Activated CD8-positive, alpha-beta T cell treated with anti-CD3 and anti-CD28 coated beads for 36 hours (primary cell): ENCODE measurements at places on chromosomes 13 and 19. TPM values are rescaled to one million over a fixed set of nuclear protein-coding genes. Genes with fewer than 3 reads are reported as not detected.

The ARL11 gene
- total RNA-seq: 0.29 TPM

The GRIK5 gene
- total RNA-seq: 0.63 TPM

The TRPC4 gene
- total RNA-seq: not detected

The NKPD1 gene
- 0.07 TPM for total RNA-seq

The SOX21 gene
- total RNA-seq: not detected

The PSMC4 gene
- 105 TPM for total RNA-seq

GRCh38 chr13:111011899-111012298, 97.0 kb upstream of the ANKRD10 start:
- no peaks in the 10 kb centered on the region for H3K4me1 ChIP-seq
- peak; percentile 21 for DNase-seq
- H3K36me3 ChIP-seq: no peaks in the 10 kb centered on the region
- peaks cover 15% of the 10 kb centered on the region for H3K27me3 ChIP-seq
- no peak overlapping the region for H3K4me3 ChIP-seq

GRCh38 chr19:55080968-55081769, 5.5 kb downstream of the EPS8L1 start:
- DNase-seq: peak; percentile 94
- H3K27me3 ChIP-seq: peaks cover 58% of the 10 kb centered on the region
- H3K36me3 ChIP-seq: no peaks in the 10 kb centered on the region
- peak overlapping the region; percentile 62 for H3K4me3 ChIP-seq
- no peak overlapping the region for H3K27ac ChIP-seq

DNA sequence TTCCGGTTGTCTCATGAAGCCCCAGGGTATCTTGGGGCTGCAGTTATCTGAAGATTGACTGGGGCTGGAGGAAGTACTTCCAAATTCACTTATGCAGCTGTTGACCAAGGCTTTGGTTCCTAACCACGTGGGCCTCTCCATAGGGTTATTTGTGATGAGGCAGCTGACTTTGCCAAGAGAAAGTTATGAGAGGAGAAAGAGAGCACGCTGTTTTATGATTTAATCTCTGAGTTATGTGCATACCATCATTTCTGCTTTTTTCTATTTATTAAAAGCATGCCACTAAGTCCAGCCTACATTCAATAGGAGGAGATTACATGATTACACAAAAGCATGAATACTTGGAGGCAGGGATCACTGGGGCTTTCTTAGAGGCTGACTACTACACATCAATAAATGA, 215.5 kb downstream of the NHLRC3 start:
- no peak for DNase-seq
- H3K4me1 ChIP-seq: peaks cover 1% of the 10 kb centered on the region
- H3K4me3 ChIP-seq: no peak overlapping the region

DNA sequence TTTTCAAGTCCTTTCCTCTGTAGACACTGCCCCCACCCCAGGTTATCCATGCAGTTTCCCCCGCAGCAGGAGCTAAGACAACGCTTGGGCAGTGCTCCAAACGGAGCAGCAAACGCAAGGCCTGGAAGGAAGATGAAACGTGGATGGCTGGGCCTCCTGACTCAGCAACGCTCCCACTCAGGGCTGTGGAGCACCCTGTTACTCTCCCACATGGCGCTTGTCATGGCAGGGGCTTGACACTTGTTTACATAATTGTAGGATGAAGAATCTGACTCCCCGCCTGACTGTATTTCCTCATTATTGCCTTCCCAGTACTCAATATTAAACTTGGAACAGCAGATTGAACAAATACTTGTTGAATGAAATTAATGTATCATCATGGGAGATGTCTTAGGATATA, 799 bp upstream of the C1QTNF9B start:
- peaks cover 15% of the 10 kb centered on the region for H3K27me3 ChIP-seq
- no peak overlapping the region for H3K27ac ChIP-seq
- no peaks in the 10 kb centered on the region for H3K36me3 ChIP-seq
- DNase-seq: no peak
- H3K4me1 ChIP-seq: no peaks in the 10 kb centered on the region

DNA sequence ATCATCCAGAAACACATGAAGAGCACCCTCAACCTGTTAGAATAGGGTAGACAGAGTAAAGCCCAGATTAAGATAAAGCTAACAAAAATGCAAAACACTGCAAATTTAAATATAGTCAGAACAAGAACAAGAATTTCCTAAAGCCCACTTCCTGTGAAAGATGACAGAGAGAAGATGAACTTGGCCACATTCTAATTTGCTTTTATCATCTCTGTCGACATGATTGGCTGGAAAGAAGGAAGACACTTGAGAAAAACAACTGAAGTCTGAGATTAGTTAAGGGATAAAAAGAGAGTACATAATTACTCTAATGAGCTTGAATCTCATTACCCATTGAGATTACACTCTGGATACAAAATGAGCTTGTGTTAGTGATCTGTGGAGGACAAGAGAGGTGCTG, 537.6 kb downstream of the KLF5 start:
- H3K27ac ChIP-seq: peak overlapping the region; percentile 51
- DNase-seq: no peak
- peaks cover 7% of the 10 kb centered on the region for H3K4me1 ChIP-seq
- no peaks in the 10 kb centered on the region for H3K27me3 ChIP-seq
- H3K4me3 ChIP-seq: no peak overlapping the region
- no peaks in the 10 kb centered on the region for H3K36me3 ChIP-seq

GRCh38 chr13:25827831-25828465, 223.9 kb downstream of the SHISA2 start:
- H3K27ac ChIP-seq: no peak overlapping the region
- peaks cover 2% of the 10 kb centered on the region for H3K36me3 ChIP-seq
- H3K4me3 ChIP-seq: no peak overlapping the region
- H3K27me3 ChIP-seq: no peaks in the 10 kb centered on the region
- no peak for DNase-seq
- no peaks in the 10 kb centered on the region for H3K4me1 ChIP-seq

DNA sequence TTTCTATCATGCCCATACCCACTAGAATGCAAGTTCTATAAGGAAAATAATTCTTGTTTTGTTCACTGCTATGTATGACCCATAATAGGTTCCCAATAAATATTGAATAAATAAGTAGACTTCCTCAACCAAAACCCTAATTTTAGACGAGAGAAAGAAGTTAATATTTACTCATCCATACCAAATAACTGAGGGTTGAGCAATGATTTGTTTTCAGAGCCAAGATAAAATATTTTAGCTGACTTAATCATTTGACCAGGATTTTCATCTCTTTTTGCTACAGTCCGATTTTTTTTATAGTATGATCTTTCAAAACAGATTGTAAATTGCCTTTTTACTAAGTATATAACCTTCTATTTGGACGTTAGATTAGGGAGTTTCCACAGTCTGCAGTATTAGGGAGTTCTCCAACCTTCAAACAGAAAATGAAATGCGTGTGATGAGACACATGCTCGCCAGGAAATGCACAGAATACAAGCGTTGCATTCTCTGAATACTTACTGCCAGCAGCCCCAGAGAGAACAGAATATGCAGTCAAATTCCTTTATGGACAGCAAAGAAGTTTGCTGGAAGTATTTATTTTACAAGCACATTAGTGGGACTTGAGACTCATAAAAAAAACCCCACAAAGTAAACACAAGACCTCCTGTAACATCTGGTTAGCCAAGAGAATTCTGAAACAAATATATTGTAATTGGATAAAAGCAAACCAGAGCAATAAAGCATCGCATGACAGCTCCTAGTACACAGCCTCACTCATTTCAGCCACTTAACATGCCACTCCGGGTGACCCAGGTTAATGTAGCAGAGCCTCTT, 230.0 kb downstream of the MYO16 start:
- no peaks in the 10 kb centered on the region for H3K36me3 ChIP-seq
- H3K27me3 ChIP-seq: peaks cover 6% of the 10 kb centered on the region
- DNase-seq: no peak
- H3K27ac ChIP-seq: no peak overlapping the region

DNA sequence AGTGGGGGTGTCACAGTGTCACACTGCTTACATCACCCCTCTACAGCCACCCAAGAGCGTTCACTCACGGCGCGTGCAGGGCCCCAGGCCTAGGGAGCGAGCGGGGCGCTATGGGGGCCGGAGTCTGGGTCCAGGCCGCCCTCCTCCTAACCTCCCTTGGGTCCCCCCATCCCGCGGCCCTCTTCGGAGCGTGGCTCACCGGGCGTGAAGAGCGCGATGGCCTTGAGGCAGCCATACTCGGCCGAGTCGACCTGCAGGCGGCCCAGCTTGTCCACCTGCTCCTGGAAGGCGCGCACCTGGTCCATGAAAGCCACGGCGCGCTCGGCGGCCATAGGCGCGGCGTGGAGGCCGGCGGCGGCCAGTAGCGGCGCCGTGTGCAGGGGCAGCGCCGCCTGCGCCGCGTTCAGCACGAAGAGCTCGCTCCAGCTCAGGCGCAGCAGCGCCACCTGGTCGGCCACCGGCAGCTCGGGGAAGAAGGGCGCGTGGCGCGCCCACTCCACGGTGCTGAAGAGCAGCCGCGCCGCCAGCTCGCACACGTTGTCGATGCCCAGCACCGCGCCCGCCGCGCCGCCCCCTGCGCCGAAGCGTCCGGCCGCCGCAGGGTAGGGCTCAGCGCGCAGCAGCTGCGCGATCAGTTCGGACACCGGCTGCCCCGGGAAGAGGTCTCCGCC, 9.4 kb downstream of the OCEL1 start:
- peak overlapping the region; percentile 81 for H3K4me3 ChIP-seq
- no peaks in the 10 kb centered on the region for H3K27me3 ChIP-seq
- DNase-seq: peak; percentile 80
- peaks cover 10% of the 10 kb centered on the region for H3K36me3 ChIP-seq

DNA sequence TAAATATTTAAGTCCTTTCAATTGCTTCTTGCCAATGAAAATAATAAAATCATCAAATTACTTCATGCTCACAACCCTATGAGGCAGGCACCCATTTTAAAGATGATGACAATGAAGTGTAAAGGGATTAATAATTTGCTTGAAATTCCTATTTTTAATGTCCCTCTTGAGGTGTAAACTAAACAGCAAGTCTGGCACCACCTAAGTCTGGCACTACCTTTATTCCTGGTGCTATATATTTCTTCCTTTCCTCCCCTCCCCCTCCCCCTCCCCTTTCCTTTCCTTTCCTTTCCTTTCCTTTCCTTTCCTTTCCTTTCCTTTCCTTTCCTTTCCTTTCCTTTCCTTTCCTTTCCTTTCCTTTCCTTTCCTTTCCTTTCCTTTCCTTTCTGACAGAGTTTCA, 42.2 kb downstream of the FLT1 start:
- DNase-seq: no peak
- peaks cover 8% of the 10 kb centered on the region for H3K36me3 ChIP-seq
- no peaks in the 10 kb centered on the region for H3K4me1 ChIP-seq
- H3K27ac ChIP-seq: no peak overlapping the region
- H3K27me3 ChIP-seq: no peaks in the 10 kb centered on the region

DNA sequence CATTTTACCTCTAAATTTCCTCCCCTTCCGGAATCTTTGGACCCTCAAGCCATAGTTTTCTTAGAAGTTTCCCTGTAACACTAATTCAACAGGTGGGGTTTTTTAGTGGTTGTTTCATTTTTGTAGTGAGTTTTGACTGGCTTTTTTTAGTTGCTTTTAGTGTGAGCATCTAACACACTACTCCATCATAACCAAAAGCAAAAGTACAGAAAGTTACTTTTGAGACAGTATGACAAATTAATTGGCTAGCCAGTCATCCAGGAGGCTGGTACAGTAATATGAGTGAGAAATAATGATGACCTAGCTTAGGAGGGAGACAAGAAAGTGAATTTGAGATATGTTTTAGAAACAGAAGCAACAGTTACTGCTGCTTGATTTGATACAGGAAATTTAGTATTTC, 71.5 kb downstream of the DNAJC15 start:
- H3K27ac ChIP-seq: peak overlapping the region; percentile 43
- H3K4me3 ChIP-seq: no peak overlapping the region
- H3K27me3 ChIP-seq: no peaks in the 10 kb centered on the region

DNA sequence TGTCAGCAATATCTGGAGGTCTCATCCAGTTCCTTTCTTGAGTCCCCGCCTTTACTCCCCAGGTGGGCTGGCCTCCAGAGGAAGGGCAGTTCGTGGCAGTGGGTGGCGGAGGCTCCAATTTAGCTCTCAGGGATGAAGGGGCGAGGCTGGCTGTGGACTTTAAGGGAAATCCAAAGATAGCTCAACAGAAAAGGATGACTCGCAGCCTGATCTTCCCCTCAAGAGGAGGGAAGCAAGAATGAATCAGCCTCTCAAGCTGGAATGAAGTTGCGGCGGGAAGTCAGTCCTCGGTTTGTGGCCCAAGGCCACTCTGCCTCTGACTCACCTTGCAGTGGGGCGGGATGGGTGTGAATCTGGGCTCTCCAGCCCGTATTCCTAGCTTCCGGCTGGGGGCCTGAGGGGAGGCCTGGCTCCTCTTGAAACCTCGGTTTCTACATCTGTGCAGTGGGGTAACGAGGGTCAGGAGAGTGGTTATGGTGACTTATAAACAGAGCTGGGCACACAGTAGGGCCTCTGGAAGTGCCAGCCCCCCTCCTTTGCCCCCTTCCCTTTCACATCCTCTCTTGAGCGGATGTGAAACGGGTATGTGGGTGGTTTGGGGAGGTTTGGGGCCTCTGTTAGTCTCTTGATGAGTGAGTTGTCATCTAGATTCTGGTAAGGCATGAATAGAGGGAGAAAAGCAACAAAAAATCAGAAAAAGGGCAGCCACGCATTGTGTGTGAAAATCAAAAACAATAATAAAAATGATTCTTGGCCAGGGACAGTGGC, 10.5 kb upstream of the SMG9 start:
- H3K27me3 ChIP-seq: no peaks in the 10 kb centered on the region
- H3K4me1 ChIP-seq: peaks cover 66% of the 10 kb centered on the region
- H3K27ac ChIP-seq: peak overlapping the region; percentile 95
- peaks cover 54% of the 10 kb centered on the region for H3K36me3 ChIP-seq
- DNase-seq: peak; percentile 95

GRCh38 chr19:1171755-1172352, 2.2 kb downstream of the SBNO2 start:
- no peak for DNase-seq
- no peaks in the 10 kb centered on the region for H3K27me3 ChIP-seq
- H3K4me1 ChIP-seq: peaks cover 39% of the 10 kb centered on the region
- peak overlapping the region; percentile 87 for H3K4me3 ChIP-seq

- H3K4me1 ChIP-seq: peaks cover 7% of the 10 kb centered on the region
- H3K27ac ChIP-seq: no peak overlapping the region
- H3K27me3 ChIP-seq: no peaks in the 10 kb centered on the region
- DNase-seq: no peak
- H3K4me3 ChIP-seq: no peak overlapping the region
- peaks cover 14% of the 10 kb centered on the region for H3K36me3 ChIP-seq
Observed at GRCh38 chr13:112790735-112791641, 101.2 kb downstream of the ATP11A start.

GRCh38 chr19:42069619-42070351, at the start of gene GRIK5:
Gene GRIK5 (minus strand): TSS chr19:42070206. CDS start chr19:42065770, 4,436 bp downstream.
- no peak for DNase-seq
- peaks cover 2% of the 10 kb centered on the region for H3K36me3 ChIP-seq
- no peak within 1 kb of the TSS for H3K4me3 ChIP-seq
- H3K27ac ChIP-seq: no peak within 1 kb of the TSS
